ENCODE measurements at places on chromosomes 11 and 22.

DNA sequence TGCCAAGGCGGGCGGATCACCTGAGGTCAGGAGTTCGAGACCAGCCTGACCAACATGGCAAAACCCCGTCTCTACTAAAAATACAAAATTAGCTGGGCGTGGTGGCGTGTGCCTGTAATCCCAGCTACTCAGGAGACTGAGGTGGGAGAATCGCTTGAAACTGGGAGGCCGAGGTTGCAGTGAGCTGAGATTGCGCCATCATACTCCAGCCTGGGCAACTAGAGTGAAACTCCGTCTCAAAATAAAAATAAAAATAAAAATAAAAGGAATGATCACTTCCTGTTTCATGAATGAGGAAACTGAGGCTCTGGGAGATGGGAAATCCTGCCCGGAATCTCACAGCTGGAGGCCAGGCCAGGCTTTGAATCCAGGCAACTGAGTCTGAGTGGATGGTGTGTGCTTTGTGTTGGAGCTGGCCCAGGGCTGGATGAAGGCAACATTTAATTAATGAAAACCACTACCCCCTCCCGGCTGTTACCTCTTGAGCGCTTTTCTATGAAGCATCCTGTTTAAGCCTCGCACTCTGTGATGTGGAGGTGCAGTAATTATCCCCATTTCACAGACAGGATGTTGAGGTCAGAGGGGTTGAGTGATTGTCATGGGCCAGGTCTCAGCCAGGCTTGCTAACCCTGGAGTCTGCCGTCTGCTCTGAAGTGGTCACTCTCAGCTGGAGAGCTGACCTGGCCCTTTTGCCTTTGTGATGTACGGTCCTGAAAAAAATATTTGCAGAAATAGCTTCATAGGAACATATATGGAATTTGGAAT is 27.8 kb downstream of the LRP5 start:
- no peak for DNase-seq

GRCh38 chr11:126341760-126342161 is 13.7 kb upstream of the ST3GAL4 start:
- DNase-seq = no peak

- no peak for DNase-seq
These were observed 35.9 kb upstream of the NUP50 start for GRCh38 chr22:45127866-45128265.

DNA sequence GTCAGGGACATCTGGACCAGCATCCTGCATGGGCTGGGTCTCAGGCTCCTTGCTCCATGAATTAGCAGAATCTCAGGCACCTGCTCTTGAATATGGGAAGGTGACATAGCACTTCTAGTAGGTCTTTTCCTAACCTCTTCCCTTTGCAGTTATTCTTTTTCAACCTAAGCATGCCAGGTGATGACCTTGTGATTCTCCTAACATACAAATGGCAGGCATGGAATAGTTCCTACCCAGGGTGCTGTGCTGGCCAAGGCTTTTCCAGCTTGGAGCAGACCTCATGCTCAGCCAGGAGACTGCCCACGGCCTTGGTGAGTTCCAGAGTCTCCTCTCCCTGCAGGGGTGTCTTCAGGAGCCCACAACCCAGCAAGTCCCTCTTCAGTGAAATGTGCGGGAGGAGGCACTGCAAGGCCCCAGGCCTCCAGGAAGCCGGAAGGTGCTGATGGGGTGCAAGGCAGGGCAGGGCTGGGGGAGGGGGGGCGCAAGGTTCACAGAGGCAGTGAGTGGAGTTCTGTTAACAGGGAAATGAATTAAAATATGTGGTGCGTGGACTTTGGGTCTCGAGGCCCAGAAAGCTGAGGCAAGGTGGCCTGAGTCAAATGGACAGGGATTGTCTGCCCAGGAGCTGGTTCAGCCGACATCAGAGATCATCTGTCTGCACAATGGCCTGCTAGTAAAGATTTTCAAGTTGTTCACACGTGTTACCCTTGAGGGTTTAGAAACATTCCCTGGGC is 75.9 kb upstream of the SEPTIN5 start:
- DNase-seq = no peak

DNA sequence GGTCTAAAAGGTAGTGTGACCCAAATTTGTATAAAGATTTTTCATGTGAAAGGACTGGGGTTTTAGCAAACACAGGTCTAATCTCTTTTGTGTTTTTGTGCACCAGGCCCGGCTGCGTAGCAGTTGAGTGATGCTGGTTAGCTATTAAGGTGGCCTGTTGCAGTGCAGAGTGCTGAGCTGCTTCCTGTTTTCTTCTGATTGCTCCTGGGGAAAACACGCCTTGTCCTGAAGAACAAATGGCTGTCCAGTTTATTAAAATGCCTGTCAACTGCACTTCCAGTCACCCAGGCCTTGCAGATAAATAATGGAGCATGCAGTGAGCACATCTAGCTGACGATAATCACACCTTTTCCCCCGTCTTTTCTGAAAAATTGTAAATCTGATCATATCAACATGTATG is 1.8 kb downstream of the SRSF8 start:
- no peak for DNase-seq

- no peak for DNase-seq
These were observed 214.7 kb downstream of the TENM4 start for GRCh38 chr11:79226126-79226525.

- DNase-seq = no peak
These were observed 24.1 kb upstream of the APOA1 start for GRCh38 chr11:116861539-116861938.

- DNase-seq = no peak
These were observed 140.7 kb downstream of the LUZP2 start for GRCh38 chr11:24637520-24637919.

- DNase-seq = no peak
These were observed 421.8 kb downstream of the NTM start for GRCh38 chr11:131792243-131792642.

- no peak for DNase-seq
These were observed 44.5 kb downstream of the LRRC4C start for GRCh38 chr11:41414771-41415440.

GRCh38 chr22:45638834-45639746 is 32.5 kb upstream of the ATXN10 start:
- no peak for DNase-seq

Data from stimulated activated CD8-positive, alpha-beta memory T cell treated with anti-CD3 and anti-CD28 coated beads, Interleukin-2, amount 100 ng/mL, for 1 hour (primary cell).